HuH-7.5 (cell line): ENCODE measurements at places on chromosomes 5 and 9.

DNA sequence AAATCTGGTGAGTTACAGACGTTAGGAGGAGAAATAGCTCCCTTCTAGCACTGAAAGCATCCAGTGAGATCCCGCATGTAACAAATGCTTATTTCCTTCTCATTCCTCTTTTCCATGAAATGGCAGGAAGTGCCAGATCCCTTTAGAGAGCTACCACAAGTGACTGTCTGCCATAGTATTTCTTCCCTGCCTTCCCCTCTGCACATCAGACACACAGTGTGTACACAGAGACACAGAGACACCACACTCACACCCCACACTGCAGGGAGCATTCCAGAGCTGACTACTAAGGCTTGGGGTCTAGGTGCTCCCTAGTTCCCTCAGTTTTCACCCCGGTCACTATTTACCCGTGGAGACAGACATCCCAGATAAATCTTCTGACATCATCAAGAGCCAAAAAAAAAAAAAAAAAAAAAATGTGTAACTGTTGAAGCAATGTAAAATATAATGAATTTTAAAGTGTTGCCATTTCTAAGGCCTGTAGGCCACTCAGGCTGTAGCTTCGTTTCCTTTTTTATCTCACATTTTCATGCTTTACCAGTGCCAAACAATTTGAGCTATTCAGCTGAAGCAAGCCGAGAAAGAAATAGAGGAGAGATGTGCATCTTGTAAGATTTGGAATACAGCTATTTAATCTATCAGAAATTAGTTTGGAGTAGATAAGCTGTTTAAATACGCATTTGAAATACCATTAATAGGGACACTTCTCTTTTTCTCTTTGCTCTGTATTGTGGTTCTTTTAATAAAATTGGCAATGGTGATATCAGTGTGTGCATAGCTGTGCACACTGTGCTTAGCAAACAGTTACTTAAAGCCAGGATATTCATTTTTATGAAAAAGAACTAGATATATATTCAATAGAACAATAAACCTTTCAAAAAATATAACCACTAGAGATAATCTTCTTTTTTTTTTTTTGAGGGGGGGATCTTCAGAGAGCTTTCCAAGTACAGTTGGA lies 405.5 kb downstream of the PDE4D start:
- DNase-seq: no peak

- DNase-seq: peak; percentile 60
Measured at GRCh38 chr9:35732800-35733541, 505 bp downstream of the CREB3 start.

DNA sequence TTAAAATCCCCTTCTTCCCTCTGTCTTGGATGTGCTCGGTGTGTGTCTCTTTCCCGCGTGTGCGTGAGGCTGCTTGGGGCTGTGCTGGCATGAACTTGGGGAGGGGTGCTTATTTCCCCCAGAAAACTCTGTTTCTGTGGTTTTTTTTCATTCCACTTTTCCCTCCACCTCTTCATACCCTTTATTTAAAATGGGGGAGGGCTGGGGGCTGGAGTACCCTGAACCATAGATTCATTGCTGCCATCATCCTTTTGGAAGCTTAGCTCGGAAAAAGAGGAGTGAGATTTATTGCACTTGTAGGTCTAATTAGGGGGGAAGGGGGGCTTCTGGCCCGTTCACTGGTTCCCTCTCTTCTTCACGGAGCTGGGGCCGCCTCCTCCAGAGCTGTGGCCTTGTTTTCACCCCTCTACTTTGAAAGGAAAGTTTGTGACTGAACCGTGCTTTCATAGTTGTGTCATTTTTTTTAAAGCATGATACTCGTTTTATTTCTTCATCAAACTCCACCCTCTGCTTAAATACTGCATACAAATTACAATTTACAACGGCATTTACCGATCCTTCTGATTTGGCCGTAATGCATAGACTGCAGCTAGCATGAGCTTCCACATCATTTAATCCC lies 2.9 kb downstream of the NR2F1 start:
- no peak for DNase-seq

GRCh38 chr9:98031169-98031568 lies 25.4 kb upstream of the NANS start:
- DNase-seq: no peak

DNA sequence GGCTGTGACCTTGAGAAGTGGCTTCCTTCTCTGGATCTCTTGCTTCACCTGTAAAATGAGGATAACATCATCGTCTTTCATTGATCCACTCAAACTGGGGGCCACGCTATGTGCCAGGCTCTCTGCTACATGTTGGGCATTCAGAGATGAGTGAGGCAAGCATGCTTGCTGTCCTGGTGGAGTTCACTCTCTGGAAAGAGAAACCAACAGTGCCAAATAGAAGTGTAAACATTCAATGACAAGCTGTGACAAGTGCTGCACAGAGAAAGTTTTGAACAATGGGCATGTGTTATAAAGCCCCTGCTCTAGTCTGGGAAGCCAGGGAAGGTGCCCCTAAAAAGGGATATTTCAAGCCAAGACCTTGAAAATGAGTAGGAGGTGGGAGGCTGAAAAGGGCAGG lies 50.9 kb upstream of the AFAP1L1 start:
- DNase-seq: no peak

DNA sequence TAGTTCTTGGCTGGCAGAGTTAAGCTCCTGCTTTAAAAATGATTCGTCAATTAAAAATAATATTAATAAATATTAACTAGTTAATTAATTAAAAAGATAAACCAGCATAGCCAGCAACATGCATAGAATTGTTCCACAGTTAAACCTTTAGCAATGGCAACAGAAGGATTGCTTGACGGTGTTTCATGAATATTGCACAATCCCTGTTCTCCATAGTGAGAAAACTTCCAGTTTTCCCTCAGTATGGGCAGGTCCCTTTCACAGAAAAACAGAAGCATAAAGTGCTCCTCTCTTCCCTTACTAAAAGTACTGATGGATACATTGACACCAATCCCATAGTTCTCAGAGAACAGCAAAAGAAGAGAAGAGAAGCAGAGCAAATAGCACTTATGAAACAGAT lies 71.4 kb upstream of the CAST start:
- DNase-seq: no peak

DNA sequence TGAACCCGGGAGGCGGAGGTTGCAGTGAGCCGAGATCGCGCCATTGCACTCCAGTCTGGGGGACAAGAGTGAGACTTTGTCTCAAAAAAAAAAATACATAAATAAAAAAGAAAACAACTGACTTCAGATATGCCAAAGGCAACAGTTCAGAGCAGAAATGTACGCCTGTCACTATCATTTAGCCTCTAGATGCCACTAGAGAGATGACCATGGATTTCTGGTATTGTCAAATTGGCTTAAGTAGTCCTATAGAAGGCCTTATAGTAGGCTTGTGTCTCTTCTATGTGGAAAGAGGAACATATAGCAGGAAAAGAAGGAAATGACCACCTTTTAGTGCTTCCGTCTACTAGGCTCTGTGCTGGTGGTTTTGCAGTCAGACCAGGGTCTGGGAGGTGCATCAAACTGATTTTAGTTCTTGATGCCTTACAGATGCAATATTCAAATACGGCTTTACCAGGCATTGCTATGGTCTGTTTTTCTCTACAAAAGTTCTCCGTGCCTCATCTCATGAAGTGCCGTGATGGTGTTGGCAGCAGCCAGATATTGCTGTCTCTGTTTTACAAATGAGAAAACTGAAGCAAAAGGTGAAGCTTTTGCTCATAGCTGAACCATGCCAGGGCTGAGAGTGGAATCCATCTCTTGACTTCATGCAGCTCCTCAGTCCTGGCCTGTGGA lies 17.2 kb downstream of the AGXT2 start:
- DNase-seq: no peak

DNA sequence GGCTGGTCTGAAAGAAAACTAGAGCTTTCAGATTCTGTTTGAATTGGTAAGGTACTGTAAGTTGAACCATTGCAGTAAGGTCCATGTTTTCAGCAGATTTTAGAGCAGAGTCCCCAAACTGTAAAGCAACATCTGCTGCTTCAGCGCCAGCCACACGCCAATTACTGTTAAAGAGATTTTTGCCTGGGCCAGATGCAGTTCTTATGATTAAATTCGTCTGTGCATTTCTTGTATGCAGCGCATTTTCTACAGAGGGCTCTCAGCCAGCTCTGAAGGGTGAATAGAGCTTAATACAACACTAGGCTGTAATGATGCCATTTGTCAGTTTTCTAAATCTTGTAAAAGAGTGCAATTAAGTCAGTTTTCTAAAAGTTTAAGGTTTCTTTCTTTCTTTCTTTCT lies 246.3 kb downstream of the COX7C start:
- DNase-seq: no peak

GRCh38 chr5:13227513-13227912 lies 717.0 kb downstream of the DNAH5 start:
- no peak for DNase-seq
